ENCODE measurements at places on chromosomes 3 and 15.

- no peak for DNase-seq
Measured at GRCh38 chr15:98964466-98965133, 43.0 kb downstream of the PGPEP1L start.

- no peak for DNase-seq
Measured at GRCh38 chr3:178405531-178405930, 130.7 kb upstream of the KCNMB2 start.

DNA sequence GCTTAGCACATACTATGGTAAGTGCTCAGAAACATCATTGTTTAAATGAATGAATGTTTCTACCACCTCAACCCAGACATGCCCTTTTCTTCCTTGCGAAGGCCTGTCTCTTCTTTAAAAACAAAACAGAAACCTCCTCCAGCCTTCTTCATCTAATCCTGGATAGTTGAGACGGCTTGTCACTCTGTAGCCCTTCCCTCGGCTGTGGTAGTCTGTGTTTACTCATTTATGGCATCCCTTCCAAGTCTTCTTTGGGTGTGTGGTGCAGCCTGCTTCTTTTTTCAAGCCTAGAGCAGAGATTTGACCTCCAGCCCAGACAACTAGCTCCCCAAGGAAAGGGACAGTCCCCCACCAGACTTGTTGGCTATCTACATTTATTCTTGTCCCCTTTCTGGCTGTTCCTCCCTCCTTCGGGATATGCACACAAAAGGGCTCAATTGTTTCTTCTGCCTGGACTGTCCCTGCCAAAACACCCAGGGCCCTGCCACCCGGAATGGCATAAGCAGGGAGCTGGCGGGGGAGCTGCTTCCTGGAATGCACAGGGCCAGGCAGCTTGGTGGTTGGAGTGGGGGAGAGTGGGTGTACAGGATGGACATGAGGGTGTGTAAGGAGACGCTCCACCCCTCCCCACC lies 67.8 kb downstream of the ITGA11 start:
- DNase-seq: no peak

GRCh38 chr3:43255662-43256061 lies 30.7 kb upstream of the SNRK start:
- no peak for DNase-seq

DNA sequence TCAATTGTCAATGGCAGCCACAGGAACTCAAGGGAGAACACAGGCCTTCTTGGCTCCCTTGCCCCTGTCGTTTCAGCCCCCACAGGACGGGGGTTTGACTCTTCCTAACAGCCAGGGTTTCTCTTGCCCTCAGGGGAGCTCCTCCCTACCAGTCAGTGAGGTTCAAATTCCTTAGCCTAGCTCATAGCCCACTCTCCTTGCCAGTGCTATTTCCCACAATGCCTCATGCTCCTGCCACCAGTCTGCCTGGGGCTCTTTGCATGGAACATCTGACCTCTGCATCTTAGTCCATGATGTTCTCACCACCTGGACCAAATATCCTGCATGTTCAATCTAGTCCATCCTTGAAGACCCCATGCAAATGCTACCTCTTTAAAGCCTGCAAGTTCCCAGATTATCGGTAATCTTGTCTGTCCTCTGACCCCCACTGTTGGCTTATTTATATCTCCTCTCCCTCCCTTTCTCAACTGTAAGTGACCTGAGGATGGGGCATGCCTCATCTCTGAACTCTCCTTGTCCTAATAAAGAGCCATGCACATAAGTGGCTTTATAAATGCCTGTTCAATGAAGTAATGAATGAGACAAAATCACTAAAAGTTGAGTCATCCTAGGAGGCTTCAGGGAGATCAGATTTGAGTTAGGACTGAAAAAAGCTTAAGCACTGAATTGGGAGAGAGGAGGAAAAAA lies 78.0 kb downstream of the MYO1E start:
- no peak for DNase-seq

DNA sequence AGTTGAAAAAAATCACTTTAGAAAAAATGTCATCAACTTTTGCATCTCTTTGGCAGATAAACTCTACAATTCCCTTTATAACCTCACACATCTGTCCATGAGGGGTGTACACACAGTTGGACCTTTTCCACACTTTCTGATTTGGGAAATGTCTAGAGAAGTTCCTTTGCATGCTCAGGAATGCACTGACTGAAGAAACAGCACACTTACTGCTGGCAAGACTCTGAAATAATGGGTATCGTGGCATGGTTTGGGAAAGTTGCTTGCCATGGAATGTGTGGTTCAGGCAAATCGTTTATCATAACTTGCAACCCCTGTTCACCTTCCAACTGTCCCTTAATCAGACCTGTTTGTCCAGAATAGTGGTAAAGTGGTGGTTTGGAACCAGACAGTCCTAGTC lies 135.3 kb upstream of the TGFBR2 start:
- no peak for DNase-seq

DNA sequence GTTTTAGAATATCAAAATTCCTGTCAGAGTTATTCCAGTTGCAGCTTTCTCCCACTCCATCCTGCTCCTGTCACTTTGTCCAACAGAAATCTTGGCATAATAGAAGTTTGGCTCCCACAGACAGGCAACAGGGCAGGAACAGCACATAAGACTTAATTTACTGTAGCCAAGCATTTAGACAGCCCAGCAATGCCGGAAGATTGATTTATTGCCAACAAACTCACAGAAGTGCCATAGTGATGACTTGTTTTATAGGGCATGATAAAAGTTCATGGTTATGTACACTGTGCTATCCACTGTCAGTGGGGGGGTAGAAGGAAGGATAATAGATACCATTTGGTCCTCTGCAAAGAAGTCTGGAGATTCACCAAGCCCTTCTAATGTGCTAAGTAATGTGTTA lies 98.3 kb upstream of the CBLB start:
- DNase-seq: no peak

GRCh38 chr3:182920515-182921084 lies 59.7 kb downstream of the DCUN1D1 start:
- no peak for DNase-seq

DNA sequence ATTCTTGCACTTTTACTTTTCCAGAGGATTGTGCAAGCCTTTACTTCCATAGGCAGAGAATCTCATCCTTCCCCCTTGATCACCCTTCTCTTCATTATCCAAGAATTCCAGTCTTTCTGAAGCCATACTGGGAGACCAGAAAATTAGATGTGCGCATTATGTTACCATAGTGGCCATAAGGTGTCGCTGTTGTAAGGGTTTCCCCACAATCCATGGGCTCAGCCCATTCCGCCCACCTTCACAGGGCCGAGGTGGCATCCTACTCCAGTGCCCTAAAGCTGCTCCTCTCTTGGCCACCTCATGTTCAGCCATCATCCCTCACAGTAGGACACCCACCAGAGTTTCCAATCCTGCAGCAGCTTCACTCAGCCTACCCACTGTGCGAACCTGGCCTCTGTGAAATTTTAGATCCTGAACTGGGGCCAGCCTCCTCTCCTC lies 35.0 kb downstream of the CTSH start:
- no peak for DNase-seq

- no peak for DNase-seq
Measured at GRCh38 chr3:171095063-171095462, 68.5 kb upstream of the SLC2A2 start.

- no peak for DNase-seq
Measured at GRCh38 chr15:40443846-40444245, 3.1 kb downstream of the BAHD1 start.

- no peak for DNase-seq
Measured at GRCh38 chr15:64205202-64205601, 42.4 kb upstream of the PPIB start.

DNA sequence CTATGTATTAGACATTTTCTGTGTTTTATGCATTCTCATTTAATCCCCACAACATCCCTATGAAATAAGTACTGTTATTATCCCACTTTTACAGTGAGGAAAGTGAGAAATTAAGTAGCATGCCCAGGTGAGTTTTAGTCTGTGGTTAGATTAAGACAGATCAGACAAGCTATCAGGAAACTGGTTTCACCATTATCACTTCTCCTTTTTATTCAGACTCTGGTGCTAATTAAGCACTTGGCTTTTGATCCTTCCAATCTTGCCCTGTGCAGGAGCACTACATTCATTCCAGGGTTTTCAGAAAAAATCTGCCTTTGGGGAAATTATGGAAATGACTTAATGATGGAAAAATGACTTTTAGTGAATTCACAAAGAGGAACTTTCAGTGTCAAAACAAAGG lies 115.2 kb downstream of the TMEM108 start:
- no peak for DNase-seq

- no peak for DNase-seq
Measured at GRCh38 chr3:52998771-52999513, 46.9 kb downstream of the SFMBT1 start.

GRCh38 chr3:128714887-128715491 lies 11.0 kb upstream of the RAB7A start:
- DNase-seq: peak; percentile 13

GRCh38 chr15:61281328-61281727 lies 52.2 kb upstream of the RORA start:
- no peak for DNase-seq

DNA sequence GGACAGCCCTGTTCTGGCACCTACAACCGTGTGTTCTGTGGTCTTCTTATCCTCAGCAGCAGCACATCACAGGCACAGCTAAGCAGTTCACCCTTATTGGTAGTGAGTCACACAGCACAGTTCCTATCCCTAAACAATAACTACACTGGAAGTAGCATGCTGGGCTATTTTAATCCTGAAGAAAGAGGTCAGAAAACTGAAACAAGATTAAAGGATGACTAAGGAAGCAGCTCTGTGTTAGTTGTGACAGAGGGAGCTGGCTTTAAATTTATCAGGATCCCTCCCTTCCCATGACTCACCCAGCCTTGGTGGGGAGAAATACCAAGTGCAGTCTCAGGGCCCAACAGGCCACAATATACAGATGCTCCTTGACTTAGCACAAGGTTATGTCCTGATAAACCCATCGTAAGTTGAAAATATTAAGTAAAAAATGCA lies 144.3 kb downstream of the ERC2 start:
- no peak for DNase-seq

GRCh38 chr15:67134067-67134838 lies 68.9 kb downstream of the SMAD3 start:
- DNase-seq: peak; percentile 23

DNA sequence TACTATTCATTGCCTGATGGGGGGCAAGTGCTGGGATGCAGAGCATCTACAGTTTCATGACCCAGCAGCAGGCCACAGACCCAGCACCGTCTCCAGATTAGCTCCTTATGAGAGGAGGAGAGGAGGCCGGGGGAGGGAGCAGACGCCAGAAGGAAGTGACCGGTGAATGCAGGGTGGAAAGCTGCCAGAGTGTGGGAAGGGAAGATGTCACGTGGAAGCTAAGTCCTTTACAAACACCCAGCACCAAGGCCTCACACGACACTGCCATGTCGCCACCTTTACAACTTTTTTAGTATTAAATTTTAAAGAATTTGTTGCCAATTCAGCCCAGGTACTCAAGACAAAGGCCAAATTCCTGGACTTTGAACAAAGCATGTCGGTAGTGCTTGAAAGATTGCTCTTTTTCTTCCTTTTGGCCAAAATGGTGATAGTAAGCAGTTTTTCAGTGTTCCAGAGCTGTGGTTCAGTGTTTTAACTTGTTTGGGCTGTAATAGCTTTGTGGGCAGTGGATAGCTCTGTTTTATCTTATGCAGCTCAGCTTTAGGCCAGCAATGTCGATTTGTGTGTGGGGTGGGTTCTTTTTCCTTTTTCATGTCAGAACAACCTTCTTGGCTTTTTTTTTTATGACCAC lies 58.2 kb downstream of the ZBTB38 start:
- no peak for DNase-seq

DNA sequence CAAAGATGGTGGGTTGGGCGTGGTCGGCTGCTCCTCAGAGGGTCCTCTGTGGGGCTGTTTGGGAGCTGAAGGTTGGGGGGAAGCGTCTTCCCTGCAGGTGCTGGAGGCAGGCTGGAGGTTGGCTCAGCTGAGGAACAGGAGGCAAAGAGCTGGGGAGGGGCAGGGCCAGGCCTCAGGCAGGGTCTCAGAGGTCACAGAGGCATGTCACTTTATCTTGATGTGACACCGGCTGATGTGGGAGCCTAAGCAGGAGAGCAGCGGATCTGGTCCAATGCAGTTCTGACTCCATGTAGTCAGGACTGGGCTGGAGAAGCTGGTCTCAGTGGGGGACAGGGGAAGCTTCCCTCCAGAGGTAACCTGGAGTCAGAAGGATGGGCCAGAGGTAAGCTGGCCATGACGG lies 7.7 kb upstream of the GNAT1 start:
- no peak for DNase-seq

- DNase-seq: no peak
Measured at GRCh38 chr3:52007291-52007690, 11.6 kb upstream of the RPL29 start.

- DNase-seq: no peak
Measured at GRCh38 chr3:184228376-184229137, 828 bp upstream of the VWA5B2 start.

- DNase-seq: no peak
Measured at GRCh38 chr15:43238671-43239131, 17.9 kb upstream of the EPB42 start.

All from stimulated activated CD4-positive, alpha-beta T cell treated with anti-CD3 and anti-CD28 coated beads, Interleukin-12 subunit alpha, Interleukin-12 subunit beta, amount 100 ng/mL, for 24 hours (primary cell).